SJSA1 (cell line): ENCODE measurements at places on chromosomes 3 and 15.

DNA sequence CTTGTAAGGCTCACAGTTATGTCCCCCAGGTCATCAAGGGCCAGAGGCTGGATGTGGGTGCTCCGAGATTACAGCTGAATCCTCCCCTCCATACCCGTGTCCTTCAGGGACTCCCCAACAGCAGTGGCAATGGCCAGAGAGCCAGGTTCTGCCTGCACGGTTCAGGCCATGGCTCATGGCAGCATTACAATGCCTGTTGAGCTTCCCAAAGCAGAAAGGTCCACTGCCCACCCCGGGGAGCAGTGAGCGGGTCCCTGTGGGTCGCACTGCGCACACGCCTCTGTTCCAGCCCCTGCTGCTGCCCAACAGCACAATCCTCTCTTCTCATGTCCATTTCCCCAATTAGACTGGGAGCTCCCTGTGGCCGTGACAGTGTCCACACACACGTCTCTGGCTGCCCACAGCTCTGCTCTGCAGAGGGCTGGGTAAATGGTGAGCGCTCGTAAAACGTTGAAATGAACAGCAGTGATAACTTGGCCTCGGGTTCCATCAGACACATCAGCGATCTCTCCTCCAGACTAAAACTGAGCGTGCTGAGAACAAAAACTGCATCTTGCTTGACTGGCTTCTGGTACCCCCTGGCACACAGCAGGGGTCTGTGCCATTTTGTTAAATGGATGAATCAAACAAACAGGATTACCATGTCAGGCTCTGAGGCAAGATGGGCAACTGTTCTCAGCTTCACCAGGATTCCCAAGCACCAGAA is 80.4 kb downstream of the VGLL4 start:
- no peak for DNase-seq

DNA sequence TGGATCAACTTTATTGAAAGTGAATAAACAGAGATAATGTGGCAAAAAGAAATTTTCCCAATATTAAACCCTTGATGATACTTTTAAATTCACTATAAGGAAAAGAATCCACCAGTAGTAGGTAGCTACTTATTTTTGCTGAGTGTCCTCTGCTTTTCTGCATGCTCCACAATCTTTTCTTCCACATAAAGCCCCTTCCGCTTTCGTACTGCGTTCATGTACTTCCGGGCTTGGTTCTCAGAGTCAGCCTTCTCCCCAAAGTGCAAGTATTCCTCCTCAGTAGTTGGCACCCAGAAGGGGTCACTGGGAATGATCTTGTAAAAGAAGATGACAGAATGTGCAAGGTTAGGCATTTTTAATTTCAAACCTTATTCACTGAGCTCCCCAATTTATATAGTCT is 84.4 kb upstream of the MEX3B start:
- DNase-seq = no peak

DNA sequence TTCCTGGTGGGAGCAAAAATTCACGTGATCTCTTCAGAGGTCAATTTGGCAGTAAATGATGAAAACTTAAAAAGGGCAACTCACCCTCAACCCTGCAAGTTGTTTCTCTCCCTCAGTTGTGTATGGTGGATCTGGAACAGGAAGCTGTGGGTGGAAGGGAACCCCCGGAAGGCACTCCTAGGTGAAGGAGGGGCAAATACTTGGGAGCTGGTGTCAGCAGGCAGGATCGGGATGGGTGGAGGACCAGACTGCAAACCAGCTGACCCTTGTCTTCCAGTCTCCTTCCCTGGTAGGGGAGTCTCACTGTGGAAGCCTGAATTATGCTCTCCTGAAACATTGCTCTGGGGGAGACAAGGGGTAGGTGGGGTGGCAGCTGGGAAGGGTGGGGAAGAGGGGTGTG is 33.5 kb downstream of the PRR23E start:
- no peak for DNase-seq

DNA sequence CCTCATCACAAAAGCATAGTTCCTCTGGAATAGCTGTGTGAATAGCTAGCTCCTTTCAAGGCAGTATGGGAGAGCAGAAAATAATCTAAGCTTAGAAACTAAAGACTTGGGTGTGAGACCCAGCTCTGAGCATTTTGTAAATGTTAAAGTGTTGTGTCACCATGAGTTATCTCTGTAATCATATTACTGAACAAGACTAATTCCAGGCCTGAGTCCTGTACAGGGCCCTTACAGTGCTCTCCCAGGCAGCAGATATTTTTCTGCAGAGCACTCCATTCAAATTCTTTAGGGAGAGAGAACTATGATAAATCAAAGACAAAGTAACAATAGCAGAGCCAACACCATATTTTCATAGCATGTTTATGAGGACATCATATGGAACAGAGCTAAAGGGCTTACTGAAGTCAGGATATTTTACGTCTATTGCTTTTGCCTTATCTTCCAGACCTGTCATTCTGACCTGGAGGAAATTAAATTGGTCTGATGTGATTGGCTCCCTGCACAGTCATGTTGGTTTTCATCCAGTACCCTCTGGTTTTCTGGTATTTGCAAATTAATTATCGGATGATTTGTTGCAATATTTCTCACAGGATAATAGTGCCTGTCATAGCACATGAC is 172.6 kb upstream of the PPP2R3A start:
- no peak for DNase-seq

- no peak for DNase-seq
Measured at GRCh38 chr3:40752492-40752891, 227.7 kb downstream of the ZNF621 start.

- no peak for DNase-seq
Measured at GRCh38 chr3:115399750-115400149, 223.6 kb upstream of the GAP43 start.
